ENCODE measurements at places on chromosomes 5 and 9.

DNA sequence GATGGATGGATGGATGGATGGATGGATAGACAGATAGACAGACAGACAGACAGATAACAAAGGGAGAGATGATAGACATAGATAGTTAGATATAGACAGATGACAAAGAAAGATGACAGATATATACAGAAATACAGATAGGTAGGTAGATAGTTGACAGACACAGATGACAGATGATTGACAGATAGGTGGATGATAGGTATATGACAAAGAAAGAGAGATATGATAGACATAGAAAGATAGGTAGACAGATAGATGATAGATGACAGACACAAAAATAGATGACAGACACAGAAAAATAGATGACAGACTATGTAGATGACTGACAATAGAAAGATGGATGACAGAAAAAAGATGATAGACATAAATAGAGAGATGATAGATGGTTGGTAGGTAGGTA lies 200.0 kb upstream of the TAS2R1 start:
- DNase-seq = no peak

DNA sequence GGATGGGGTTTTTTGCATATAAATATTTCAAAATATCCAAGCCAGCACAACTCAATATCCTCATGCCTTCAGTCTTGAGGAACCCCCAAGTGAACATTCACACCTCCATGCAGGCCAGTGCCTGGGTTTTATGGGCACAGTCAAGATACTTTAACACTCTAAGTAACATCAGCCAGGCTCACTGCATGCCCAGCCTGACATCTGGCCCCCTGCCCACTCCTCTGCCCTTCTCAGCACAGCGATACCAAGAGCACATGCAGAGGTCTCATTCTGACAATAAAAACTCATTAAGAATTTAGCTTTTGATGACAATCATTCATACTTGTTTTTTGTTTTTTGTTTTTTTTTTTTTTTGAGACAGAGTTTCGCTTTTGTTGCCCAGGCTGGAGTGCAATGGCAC lies 250.0 kb downstream of the CWC27 start:
- no peak for DNase-seq

- DNase-seq = no peak
Measured at GRCh38 chr5:6447384-6448140, 1.1 kb upstream of the UBE2QL1 start.

GRCh38 chr9:93588641-93589609 lies 12.5 kb downstream of the PHF2 start:
- no peak for DNase-seq
